Activated T-helper 2 cell treated with anti-CD3 and anti-CD28 coated beads, Interferon-gamma antibody, Interleukin-2, Interleukin-4, amounts not matched to agents 10 μg/mL and 5 μg/mL and 100 μg/mL, durations not matched to agents 14 hours and 24 hours and 36 hours (primary cell): ENCODE measurements at places on chromosomes 5 and 9. TPM values are rescaled to one million over a fixed set of nuclear protein-coding genes. Genes with fewer than 3 reads are reported as not detected.

GMCL2 gene
- not detected in 2 replicates for total RNA-seq

PCDHGC5 gene
- not detected in 2 replicates for total RNA-seq

KCNT1 gene
- total RNA-seq: not detected in 2 replicates

VCAN gene
- not detected in 2 replicates for total RNA-seq

OR1Q1 gene
- total RNA-seq: not detected in 2 replicates

STKLD1 gene
- 0.87 and 1.0 TPM in 2 replicates for total RNA-seq

PDE6A gene
- not detected in 2 replicates for total RNA-seq

FBXW11 gene
- 47.3 and 51.4 TPM in 2 replicates for total RNA-seq

LCN10 gene
- total RNA-seq: 1.2 and 1.7 TPM in 2 replicates

MEGF10 gene
- total RNA-seq: not detected in 2 replicates

DIPK1B gene
- 3.1 and 3.4 TPM in 2 replicates for total RNA-seq

TRPM3 gene
- not detected in 2 replicates for total RNA-seq

SLC25A46 gene
- total RNA-seq: 44.0 and 44.8 TPM in 2 replicates

URM1 gene
- total RNA-seq: 78.6 and 78.7 TPM in 2 replicates

RALGDS gene
- 78.8 and 85.8 TPM in 2 replicates for total RNA-seq

- no peak for DNase-seq
- no peak overlapping the region for H3K4me3 ChIP-seq
- no peaks in the 10 kb centered on the region for H3K36me3 ChIP-seq
- peaks cover 4% of the 10 kb centered on the region for H3K27me3 ChIP-seq
- H3K4me1 ChIP-seq: no peaks in the 10 kb centered on the region
Observed at GRCh38 chr5:168186289-168187074, 105.0 kb upstream of the WWC1 start.

DNA sequence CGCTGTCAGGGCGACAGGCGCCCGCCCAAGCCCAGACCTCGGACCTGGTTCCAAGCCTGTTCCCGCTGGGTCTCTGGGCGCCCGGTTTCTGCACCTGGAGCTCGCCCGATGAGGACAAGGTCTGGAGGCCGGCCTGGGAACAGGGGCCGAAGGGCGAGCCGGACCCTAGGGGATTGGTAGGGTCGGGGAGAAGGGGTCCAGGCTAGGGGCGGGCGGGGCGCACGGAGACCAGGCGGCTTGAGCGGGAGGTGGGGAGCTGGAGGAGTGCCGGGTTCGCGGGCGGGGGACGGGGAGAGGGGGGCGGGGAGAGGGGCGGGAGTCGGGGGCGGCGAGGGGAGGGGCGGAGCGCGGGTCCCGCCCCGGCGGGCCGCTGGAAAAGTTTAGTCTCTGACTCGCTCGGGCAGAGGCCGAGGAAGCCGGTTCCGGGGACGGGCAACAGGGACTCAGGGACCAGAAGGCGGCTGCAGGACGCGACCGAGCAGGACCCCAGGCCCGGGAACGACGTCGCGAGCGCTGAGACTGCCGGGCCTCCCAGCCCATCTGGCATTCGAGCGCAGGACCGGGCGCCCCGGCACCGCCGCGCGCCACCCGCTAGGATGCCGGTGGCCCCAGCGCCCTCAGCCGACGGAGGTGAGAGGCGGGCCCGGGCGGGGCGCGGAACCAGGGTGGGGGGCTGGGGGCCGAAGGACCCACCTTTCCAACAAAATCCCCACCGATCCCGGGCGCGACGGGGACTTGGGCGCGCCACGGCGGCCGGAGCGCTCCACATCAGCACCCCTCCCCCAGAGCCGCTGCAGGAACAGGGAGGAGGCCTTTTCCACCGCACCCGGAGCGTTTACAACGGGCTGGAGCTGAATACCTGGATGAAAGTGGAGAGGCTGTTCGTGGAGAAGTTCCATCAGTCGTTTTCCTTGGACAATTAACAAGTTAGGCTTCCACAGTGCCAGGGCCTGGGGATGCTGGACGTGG, at the start of gene S1PR3:
Gene S1PR3 (plus strand): TSS at position 403 of the 969 bp plus-strand sequence. CDS start 9,733 bp downstream, outside the sequence.
- peaks cover 13% of the 10 kb centered on the region for H3K27me3 ChIP-seq
- H3K4me3 ChIP-seq: peak within 1 kb of the TSS; percentile 81
- peaks cover 11% of the 10 kb centered on the region for H3K36me3 ChIP-seq

GRCh38 chr5:60510663-60511062, 189.3 kb downstream of the DEPDC1B start:
- no peak overlapping the region for H3K4me3 ChIP-seq
- H3K27ac ChIP-seq: no peak overlapping the region
- H3K4me1 ChIP-seq: no peaks in the 10 kb centered on the region
- H3K27me3 ChIP-seq: peaks cover 3% of the 10 kb centered on the region

- H3K27me3 ChIP-seq: no peaks in the 10 kb centered on the region
- H3K36me3 ChIP-seq: no peaks in the 10 kb centered on the region
- no peak for DNase-seq
- no peak overlapping the region for H3K4me3 ChIP-seq
Observed at GRCh38 chr5:134638760-134639201, 6.2 kb upstream of the SAR1B start.

GRCh38 chr5:32027093-32027716, 146.9 kb downstream of the GOLPH3 start:
- H3K27me3 ChIP-seq: no peaks in the 10 kb centered on the region
- no peak for DNase-seq
- peaks cover 3% of the 10 kb centered on the region for H3K4me1 ChIP-seq
- H3K27ac ChIP-seq: no peak overlapping the region

- H3K36me3 ChIP-seq: no peaks in the 10 kb centered on the region
- no peak for DNase-seq
- no peak overlapping the region for H3K27ac ChIP-seq
- H3K4me3 ChIP-seq: no peak overlapping the region
Observed at GRCh38 chr9:12054235-12054634, 639.0 kb upstream of the TYRP1 start.

DNA sequence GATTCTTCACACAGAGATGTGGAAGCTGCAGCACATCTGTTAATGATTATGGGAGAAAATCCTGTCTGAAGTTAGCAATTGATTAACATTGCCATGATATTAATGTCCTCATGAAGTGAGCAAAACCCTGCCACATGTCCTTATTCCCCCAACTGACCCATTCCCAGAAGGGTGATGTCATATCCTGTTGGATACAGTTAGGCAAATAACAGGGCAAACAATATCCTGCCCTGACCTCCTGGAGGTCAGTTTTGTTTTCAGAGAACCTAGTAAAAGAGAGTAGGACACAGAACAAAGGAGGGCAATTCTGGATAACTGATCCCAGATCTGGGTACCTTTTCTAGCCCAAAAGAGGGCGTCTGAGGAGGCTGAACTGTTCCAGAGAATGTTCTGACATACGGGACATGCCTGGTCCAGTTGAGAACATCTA, 11.0 kb downstream of the ABLIM3 start:
- no peak overlapping the region for H3K4me3 ChIP-seq
- no peak for DNase-seq
- H3K4me1 ChIP-seq: no peaks in the 10 kb centered on the region

GRCh38 chr9:120733190-120733589, 18.9 kb upstream of the MEGF9 start:
- H3K36me3 ChIP-seq: no peaks in the 10 kb centered on the region
- DNase-seq: no peak
- peaks cover 2% of the 10 kb centered on the region for H3K4me1 ChIP-seq
- H3K27me3 ChIP-seq: no peaks in the 10 kb centered on the region

- H3K36me3 ChIP-seq: no peaks in the 10 kb centered on the region
- peaks cover 7% of the 10 kb centered on the region for H3K27me3 ChIP-seq
- no peak overlapping the region for H3K27ac ChIP-seq
- no peak overlapping the region for H3K4me3 ChIP-seq
- DNase-seq: no peak
Observed at GRCh38 chr5:39742916-39743315, 318.1 kb upstream of the DAB2 start.

DNA sequence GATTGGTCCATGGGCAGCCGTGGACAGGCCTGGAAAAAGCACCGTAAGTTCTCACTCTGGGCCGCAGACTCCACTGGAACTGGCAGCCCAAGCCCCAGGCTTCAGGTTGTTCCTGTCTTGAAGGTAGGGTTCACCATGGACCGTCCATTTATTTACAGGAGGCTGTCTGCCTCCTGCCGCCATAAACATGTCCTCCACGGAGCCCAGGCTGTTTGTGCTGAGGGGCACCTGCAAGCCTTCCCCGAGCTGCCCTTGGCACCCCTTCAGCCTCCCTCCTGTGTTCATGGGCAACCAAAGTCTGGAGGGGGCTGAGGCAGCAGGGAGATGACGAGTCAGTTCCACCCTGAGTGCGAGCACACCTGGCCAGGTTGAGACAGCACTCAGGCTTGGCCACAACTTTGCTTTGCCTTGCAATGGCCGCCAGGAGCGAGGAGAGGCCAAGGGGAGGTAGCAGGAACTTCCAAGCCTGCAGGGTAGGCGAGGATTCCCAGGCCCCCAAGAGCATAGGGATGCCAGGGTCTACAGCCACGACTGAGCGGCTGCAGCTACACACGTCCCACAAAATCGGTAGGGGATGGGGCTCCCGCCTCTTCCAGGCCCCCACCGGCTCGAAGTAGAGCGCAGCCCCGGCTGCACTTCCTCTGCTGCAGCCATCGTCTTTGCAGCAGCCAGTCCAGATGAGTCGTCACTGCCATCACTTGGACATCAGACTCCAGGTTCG, 1625.6 kb upstream of the ACO1 start:
- no peaks in the 10 kb centered on the region for H3K4me1 ChIP-seq
- H3K27me3 ChIP-seq: no peaks in the 10 kb centered on the region
- H3K36me3 ChIP-seq: no peaks in the 10 kb centered on the region
- DNase-seq: no peak
- H3K27ac ChIP-seq: no peak overlapping the region

DNA sequence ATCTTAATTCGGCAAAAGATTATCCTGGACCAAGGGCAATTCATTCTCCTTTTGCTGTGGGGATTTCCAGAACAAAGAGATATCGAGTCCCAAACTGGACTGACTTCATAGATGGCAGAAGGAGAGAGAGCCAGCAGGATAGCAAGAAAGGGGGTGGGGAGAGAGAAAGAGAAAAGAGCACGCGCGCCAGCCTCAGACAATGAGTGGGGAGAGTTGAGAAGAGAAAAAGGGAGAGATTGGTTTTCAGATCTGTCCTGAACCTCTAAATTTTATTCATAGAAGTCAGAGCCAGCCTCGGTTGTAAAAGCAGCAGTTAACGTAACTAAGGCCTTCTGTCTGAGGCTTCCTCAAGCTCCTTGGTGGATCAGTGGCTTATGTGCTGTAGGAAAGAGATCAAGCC, 55.3 kb upstream of the ALDH1B1 start:
- H3K27ac ChIP-seq: no peak overlapping the region
- no peak overlapping the region for H3K4me3 ChIP-seq
- no peaks in the 10 kb centered on the region for H3K36me3 ChIP-seq
- DNase-seq: no peak
- no peaks in the 10 kb centered on the region for H3K27me3 ChIP-seq
- no peaks in the 10 kb centered on the region for H3K4me1 ChIP-seq

GRCh38 chr9:118640836-118641560, 728.2 kb downstream of the BRINP1 start:
- no peak overlapping the region for H3K27ac ChIP-seq
- no peaks in the 10 kb centered on the region for H3K36me3 ChIP-seq
- H3K27me3 ChIP-seq: no peaks in the 10 kb centered on the region
- no peak for DNase-seq

DNA sequence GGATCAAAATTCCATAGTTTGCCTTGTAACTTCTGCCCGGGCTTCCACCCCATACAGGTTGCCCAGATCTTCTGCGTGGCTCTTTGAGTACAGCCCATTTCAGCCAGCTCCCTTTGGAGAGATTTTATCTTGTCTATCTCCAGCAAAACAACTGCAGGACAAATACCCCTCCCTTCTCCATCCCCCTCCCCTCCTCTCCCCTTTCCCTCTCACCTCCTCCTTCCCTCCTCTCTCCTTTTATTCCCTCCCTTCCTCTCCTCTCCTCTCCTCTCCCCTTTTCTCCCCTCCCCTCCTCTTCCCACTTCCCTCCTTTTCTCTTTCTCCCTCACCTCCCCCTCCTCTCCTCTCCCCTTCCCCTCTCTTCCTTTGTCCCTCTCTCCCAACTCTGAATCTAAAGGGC, 58.2 kb downstream of the COL15A1 start:
- H3K4me3 ChIP-seq: no peak overlapping the region
- H3K27ac ChIP-seq: no peak overlapping the region
- peaks cover 23% of the 10 kb centered on the region for H3K27me3 ChIP-seq
- H3K4me1 ChIP-seq: peaks cover 10% of the 10 kb centered on the region
- H3K36me3 ChIP-seq: no peaks in the 10 kb centered on the region
- no peak for DNase-seq

GRCh38 chr5:156021866-156022265, 305.1 kb upstream of the SGCD start:
- no peak for DNase-seq
- no peaks in the 10 kb centered on the region for H3K36me3 ChIP-seq

DNA sequence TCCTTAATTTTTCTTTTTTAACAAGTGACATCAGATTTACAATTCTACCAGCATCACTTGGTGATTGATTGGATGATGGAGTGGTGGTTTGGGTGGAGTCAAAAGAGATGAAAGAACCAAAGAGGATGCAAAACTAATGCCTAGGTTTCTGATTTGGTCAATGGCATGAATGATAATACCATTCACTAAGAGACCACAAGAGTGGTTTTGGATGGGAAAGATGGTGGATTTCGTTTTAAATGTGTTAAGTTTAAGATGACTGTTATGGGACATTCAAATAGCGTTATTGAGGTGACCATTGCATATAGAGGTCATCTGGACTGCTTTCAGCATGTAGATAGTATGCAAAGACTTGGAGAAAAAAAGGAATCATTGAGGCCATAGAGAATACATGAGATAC, 3.6 kb downstream of the SMC5 start:
- H3K4me3 ChIP-seq: peak overlapping the region; percentile 87
- H3K27ac ChIP-seq: peak overlapping the region; percentile 53
- H3K36me3 ChIP-seq: peaks cover 65% of the 10 kb centered on the region
- peaks cover 47% of the 10 kb centered on the region for H3K4me1 ChIP-seq
- H3K27me3 ChIP-seq: no peaks in the 10 kb centered on the region

DNA sequence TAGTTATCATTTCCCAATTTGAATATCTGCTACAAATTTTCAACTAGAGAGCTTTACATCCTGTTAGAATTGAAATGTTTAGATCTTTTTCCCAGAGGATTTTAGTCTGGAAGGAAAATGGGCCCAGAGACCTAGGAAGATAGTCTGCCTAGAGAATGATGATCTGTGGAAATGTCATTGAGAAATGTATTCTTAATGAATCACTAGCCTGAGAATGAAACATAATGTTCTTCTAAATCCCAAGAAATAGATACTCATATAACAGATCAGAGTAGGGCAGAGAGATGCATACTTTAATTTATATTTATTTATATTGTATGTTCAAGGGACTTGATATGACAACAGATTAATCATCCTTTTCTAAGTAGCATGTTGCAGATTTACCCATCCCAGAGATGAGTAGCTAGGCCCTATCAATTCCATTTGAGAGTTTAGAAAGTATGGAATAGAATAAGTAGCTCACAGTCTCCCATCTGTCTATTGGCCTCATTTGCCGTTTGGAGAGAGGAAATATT, 25.1 kb upstream of the SLC44A1 start:
- no peak overlapping the region for H3K4me3 ChIP-seq
- H3K27me3 ChIP-seq: no peaks in the 10 kb centered on the region
- H3K36me3 ChIP-seq: peaks cover 3% of the 10 kb centered on the region
- no peaks in the 10 kb centered on the region for H3K4me1 ChIP-seq
- H3K27ac ChIP-seq: no peak overlapping the region

GRCh38 chr9:136442265-136442664, 2.6 kb upstream of the INPP5E start:
- no peak for DNase-seq
- H3K4me1 ChIP-seq: peaks cover 8% of the 10 kb centered on the region
- H3K27me3 ChIP-seq: no peaks in the 10 kb centered on the region
- H3K4me3 ChIP-seq: no peak overlapping the region
- H3K27ac ChIP-seq: no peak overlapping the region

- H3K27me3 ChIP-seq: peaks cover 25% of the 10 kb centered on the region
- no peak for DNase-seq
- no peaks in the 10 kb centered on the region for H3K4me1 ChIP-seq
- H3K36me3 ChIP-seq: no peaks in the 10 kb centered on the region
- no peak overlapping the region for H3K4me3 ChIP-seq
Observed at GRCh38 chr9:89790542-89791109, 185.8 kb downstream of the GADD45G start.
